ENCODE measurements at places on chromosomes 7 and 10.

DNA sequence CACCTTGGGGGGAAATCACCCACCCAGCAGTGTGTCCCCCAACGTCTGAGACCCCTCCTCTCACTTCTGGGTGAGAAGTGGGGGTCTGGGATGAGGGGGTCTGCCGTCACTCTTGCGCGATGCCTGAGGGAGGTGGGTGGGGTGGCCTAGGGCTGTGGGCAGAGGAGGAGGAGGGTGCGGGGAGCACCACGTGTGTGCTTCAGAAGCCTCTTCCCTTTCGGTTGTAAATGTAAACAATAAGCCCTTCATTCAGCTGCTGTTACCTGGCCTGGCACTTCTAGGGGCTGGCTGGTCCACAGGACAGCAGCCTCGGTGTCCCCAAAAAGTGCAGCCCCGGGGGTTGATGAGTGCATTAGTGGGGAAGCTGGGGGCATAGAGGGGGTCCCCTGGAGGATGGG lies 1.3 kb downstream of the CLIP2 start:
- DNase-seq, result no peak

DNA sequence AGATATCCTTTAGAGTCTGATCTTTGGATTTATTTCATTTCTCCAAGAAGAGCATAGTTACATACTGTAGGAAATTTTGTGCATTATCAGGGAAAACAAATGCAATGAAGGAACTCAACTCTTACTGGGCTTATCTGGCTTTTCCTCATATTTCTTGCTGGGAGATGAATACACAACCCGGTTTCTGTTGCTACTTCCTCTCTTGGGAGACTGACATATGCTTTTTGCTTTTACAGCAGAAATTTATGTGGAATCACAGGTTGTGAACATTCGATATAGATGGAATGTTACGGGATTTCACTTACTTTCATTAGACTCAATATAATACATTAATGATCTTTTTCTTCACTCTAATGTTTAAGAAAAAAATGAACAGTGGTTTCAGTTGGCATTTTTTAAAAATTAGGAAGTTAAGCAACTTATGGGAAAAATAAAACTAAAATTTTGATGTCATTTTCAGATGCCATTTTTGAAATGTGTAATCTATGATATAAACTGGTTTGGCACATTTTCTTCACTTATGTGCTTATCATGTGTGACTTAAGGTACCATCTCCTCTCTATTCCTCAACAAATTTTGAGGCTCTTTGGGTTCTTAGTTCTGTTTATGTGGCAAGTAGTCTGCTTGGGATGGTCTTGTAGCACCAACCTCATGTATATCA lies 7.1 kb downstream of the SND1 start:
- DNase-seq, result no peak

GRCh38 chr7:150862356-150862755 lies 10.0 kb downstream of the AOC1 start:
- no peak for DNase-seq

DNA sequence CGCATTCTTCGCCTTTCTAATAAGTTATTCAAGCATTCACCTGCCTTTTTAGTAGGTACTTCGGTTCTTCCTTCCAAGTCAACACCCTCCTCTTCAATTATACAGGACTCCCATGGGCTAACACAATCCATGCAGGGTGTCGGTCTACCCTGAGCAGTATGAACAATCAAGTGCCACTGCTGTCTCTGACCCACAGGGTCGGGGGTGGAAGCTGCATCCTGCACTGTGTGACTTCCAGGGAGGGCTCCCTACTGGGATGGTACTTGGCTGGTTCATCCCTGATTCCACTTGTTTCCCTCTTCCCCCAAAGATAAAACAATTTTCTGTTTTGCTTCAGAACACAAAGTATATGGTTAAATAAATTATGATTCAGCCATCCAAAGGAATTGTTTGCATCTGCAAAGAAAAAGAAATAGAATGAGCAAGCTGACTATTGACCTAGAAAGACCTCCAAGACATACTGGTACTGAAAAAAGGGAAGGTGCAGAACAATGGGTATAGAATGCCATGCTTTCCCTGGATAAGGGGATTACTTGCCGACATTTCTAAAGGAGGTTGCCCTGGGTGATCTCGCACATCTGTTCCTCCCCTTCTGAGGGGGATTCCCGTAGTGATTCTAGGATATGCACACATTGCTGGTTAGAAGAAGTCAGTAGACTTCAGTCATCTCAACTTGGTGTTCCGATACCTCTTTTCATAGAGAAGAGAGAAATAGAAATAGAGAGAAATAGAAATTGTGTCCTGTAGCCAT lies 89.1 kb upstream of the AGR3 start:
- DNase-seq, result no peak

DNA sequence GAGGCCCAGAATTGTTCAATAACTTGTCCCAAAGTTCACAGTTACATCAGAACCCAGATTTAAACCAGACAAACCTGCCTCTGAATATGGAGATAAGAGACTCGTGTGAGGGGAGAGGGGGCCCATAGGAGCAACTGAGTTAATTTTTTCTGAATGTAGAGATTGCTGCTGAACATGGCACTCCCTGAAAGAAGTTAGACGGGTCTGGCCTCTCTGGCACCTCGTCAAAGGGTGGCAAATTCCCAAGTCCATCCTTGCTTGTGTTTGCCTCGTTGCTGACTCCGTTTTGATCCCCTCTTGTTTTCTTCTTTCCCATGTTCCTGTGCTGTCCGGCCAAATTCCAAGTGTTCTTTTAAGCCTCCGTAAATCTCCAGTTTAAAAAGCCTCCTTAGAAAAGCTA lies 35.2 kb upstream of the YAE1 start:
- DNase-seq, result no peak

GRCh38 chr10:108090476-108091215 lies 926.1 kb upstream of the SORCS1 start:
- no peak for DNase-seq

DNA sequence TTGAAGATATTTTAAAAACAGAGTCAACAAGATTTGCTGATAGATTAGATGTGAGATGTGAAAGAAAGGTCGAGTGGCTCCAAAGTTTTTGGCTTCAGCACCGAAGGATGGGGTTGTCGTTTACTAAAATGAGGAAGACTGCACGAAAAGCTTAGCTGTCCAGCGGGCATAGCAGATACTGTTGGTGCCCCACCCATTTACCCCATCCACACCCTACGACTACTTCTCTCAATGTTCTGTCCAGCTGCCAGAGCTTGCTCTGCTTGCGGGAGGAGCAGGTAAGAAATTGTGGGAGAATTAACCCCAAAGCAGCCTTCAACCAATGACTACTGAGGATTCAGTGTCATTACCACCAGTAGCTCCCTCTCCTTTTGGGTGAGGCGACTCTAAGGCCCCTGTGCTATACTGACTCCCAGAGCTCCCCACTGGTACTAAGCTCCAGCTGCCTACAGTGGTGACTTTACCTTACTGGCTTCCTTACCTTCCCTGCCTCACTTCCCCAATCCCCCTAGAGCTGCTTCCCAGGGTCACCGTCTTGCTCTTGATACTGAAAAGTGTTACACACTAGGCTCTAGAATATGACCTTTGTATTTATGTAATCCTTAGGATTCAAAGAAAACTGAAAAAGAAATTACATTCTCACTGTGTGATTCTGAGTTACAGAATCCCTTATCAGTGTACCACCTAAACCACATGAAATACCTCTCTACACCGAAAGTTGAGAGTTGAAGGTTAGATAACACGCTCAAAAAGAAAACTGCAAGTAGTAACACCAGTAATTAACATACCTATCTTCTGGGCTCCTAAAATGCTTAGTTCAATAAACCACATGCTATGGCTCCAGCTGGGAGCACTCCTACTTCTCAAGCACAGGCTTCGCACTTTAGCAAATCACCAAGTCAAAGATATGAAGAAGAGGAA lies 22.3 kb downstream of the CACUL1 start:
- no peak for DNase-seq

- DNase-seq, result no peak
Measured at GRCh38 chr10:119125942-119126341, 22.0 kb downstream of the DENND10 start.

- no peak for DNase-seq
Measured at GRCh38 chr7:138338361-138338760, 121.7 kb upstream of the TRIM24 start.

DNA sequence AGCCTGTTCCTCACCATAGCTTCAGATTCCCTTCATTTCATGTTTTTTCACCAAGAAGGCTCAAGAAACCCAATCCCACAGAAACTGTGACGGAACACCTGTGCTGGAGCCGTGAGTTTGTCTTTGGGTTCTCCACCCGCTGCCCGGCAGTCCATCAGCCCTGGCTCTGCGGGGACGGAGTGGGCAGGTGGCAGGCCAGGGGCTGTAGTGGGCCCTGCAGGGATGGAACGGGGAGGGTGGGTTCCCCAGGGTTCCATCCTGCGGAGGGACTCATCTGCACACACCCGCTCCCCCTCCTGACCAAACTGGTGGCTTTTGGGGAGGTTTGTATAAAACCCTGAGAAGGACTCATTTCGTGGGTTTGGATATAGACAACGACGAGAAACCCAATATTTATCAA lies 15.0 kb downstream of the CYP17A1 start:
- DNase-seq, result no peak

- DNase-seq, result no peak
Measured at GRCh38 chr7:28423918-28424514, 11.7 kb downstream of the CREB5 start.

- DNase-seq, result no peak
Measured at GRCh38 chr7:45293295-45293942, 135.8 kb downstream of the RAMP3 start.

DNA sequence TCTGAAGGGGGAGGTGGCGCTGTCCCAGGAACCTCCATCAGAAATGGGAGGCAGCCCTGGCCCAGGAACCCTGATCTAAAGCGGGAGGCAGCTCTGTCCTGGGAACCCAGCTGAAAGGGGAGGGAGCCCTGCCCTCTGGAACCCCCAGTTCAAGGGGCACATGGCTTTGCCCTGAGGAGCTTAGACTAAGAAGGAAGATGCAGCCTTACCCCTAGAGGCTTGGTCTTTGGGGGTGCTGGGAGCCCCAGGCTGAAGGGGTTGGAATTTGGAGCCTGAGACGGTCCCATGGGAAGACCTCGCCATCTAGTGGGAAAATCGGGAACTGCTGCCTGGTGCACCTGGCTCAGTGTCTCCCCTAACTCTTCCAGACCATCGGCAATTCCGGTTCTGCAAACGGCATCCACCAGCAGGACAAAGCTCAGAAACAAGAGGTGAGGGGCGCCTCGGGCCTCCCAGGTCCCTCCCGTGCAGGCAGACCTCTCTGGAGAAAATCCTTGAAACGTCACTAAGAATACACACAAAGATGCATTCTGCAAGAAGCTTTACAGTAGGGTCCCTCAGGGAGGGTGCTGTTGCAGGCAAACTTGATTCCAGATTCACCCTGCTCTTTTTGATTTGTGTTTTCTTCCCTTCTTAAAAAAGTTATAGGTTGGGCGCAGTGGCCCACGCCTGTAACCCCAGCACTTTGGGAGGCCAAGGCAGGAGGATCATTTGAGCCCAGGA lies 52.4 kb upstream of the GTF2IRD1 start:
- DNase-seq, result peak; percentile 59

GRCh38 chr7:50149369-50149768 lies 56.3 kb upstream of the ZPBP start:
- DNase-seq, result peak; percentile 41

DNA sequence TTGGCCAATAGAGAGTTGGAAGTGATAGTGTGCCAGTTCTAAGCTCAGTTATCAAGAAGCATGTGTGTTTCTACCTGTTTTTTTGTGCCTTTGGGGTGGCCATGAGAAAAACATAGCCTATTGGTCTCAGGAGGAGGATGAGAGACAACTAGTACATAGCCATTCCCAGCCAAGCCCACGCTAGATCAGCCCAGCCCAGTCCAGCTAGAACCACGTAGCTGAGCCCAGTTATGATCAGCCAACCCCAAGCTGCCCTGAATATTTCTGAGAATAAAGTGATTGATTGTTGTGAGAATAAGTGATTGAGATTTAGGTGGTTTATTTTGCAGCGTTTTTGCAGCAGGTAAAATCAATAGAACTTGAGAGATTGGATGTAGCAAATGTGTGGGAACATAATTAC lies 15.9 kb downstream of the SORCS3 start:
- DNase-seq, result no peak

DNA sequence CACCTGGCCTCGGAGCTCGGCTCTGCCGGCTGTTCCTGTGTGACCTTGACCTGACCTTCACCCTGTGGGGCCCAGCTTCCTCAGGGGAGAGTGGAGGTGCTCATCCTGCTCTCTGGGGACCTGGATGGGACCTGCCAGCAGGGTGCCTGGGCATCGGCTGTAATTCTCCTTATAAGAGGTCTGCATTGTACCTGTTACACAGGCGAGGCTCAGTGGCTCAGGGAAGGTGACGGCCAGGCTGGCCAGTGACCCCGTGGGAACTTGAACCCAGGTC lies 29.0 kb downstream of the RET start:
- no peak for DNase-seq

DNA sequence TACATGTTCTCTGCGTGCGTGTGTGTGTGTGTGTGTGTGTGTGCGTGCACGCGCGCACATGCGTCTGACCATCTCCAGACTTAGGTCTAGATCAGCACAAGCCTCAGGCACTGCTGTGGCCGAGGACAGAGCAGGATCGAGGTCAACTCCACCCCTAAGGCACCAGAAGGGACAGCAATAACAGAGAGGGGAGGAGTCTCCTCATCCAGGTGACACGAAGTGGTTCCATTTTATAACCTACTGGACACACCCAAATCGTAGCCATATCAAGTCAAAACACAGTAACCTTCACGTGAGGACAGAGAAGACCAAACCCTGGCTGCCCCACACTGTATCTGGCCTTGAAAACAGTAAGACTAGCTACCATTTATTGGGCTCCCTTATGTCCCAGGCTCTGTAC lies 224.1 kb downstream of the FGFR2 start:
- no peak for DNase-seq

All from CD4-positive, alpha-beta T cell treated with Interleukin-15 for 1 hour (primary cell).